NCI-H226 (cell line): ENCODE measurements at places on chromosomes 6 and 20.

GRCh38 chr6:51129043-51129442 is 310.4 kb downstream of the TFAP2B start:
- DNase-seq: no peak

DNA sequence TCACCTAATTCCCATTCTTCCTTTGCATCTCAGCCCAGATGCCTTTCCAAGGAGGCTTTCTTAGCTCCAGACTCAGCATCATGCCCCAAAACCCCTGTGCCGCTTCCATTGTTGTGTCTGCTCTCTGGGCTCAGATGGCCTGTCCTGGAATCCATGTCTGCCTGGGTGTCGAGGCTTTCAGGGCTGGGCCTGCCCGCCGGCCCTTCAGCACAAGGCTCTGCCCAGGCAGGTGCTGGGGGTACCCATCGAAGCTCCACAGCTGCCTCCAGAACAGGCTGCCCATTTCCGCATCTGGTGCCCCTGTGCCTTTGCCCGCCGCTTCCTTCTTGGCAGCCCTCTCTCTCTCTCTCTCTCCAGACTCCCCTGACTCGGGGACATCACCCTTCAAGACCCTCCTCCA is 1.2 kb downstream of the CPXM1 start:
- DNase-seq: no peak

DNA sequence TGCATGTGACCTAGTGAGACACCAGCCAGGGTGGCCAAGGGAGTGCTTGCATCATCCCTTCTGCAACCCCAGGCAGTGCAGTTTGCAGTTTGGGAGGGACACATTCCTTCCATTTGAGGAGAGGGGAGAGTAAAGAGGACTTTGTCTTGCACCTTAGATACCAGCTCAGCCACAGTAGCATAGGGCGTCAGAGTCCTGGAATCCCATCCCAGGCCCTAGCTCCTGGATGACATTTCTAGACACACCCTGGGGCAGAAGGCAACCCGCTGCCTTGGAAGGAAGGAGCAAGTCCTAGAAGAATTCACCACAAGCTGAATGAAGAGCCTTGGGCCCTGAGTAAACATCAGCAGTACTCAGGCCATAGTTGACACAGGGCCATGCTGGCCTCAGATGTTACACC is 680.4 kb upstream of the IMPG1 start:
- no peak for DNase-seq

DNA sequence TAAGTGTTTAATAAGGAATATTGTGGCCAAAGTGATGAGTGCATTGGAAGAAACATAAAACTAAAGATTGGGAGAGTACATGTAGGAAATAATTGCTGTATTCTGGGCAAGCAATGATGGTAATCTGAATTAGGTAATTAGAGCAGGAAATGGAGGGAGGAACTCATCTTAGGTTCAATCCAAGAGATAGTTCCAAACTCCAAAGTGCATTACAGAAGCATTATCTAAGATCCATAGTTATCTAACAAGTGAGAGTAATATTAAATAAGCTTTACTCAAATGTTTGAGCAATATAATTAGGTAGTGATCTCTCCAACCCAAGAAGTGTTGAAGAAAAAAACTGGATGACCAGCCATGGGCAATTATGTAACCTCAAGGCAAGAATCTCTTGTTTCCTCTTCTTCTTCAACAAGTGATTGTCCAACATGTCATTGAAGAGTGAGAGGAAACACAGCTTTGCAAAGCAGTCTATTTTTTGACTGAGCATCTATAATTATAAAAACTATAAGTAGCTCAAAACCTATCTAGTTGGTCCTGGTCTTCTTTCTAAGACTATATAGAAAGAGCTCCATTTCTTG is 181.2 kb upstream of the TNFAIP3 start:
- DNase-seq: no peak

GRCh38 chr6:27414996-27415395 is 26.4 kb downstream of the ZNF391 start:
- no peak for DNase-seq

DNA sequence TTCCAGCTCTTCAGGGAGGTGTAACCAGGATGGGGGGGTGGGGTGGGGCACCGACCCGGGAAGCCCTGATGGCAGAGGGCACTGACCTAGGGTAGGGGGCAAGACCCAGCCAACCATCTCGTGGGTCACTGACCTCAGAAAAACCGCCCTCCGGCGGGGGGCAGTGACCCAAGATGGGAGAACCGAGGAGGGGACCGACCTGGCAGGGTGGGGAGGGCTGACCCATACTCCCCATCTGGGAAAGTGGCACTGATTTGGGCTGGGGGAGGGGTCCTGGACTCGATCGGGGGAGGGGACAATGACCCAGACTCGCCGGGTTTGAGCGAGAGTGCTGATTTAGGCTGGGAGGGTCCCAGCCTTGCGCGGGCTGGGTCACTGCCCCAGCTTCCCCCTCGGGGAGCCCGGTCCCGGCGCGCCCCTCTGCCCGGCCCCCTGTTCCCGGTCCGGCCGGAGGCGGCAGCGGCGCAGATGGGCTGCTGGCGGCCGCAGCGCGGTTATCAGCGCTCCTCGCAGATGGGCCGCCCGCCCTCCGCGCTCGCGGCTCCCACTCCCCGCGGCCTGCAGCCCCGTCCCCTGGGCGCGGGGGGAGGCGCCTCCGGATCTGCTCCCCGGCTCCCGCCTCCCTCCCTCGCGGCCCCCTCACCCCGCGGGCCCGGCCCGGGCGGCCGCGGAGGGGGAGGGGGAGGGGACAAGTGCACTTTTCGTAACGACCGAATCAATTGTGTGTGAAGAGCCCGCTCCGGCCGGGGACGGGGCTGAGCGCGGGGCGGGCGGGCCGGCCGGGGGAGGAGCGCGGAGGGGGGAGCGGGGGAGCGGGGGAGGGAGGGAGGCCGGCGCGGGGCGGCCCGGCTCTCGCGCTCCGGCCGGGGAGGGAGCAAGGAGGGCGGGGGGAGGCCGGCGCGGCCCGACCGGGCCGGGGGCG is 2.2 kb downstream of the NOL4L start:
- peak; percentile 18 for DNase-seq

DNA sequence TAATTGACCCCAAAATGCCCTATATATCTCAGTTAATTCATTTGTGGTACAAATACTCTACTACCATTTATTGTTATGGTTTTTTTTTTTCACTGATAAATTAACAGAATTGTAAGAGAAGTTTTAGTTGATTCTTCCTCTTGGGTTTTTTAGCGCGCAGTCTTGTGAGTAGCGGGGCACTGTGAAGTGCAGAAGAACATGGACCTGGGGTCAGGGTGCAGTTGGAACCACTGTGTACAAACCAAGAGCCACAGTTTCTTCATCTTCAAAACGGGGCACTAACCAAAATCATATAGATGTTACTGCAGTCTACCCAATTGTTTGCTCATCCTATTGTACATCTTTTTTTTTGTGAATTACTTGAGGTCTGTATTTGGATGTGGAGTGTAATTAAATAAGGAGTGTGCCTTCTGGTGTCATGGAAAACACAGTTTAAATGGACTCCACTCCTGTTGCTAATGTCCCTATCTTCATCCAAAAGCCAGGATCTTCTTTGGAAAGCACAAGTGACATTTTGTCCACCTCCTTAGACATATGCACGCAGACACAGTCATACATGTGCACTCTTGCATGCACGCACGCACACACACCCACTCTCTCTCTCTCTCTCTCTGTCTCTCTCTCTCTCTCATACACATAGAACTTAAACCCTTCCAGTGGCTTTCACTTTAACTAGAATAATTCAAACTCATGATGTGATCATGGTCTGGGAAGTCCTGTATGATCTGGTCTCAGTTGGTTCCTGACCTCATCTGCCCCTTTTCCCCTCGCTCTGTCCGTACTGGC is 51.5 kb downstream of the AFDN start:
- no peak for DNase-seq

GRCh38 chr6:89840538-89840937 is 10.9 kb downstream of the CASP8AP2 start:
- peak; percentile 25 for DNase-seq

- DNase-seq: no peak
These were observed 180.6 kb downstream of the FOXA2 start for GRCh38 chr20:22403632-22404361.

DNA sequence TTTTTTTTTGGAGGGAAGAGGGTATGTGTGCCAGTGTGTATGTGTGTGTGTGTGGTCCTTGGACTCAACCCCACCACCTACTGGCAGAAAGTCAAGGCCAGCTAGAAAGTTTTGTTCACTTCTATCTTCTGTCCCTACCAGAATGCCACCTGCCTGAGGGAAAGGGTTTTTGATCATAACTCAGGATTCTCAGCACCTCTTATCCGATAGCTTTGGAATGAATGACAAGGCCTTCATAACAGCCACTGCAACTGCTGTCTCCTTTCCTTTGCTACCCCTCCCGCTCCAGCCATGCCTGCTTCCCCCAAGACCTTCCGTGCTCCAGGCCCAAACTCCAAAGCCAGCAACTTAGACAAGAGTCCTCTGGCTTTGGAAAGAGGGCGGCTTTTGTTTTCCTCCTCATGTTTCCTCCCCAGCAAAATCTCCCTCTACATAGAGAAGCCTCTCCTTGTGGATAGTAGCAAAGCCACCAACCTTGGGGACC is 18.7 kb downstream of the BTN3A1 start:
- no peak for DNase-seq

GRCh38 chr20:22449188-22449973 is 135.0 kb downstream of the FOXA2 start:
- DNase-seq: no peak

GRCh38 chr6:36853325-36853724 is 14.1 kb upstream of the CPNE5 start:
- peak; percentile 92 for DNase-seq

GRCh38 chr6:138596591-138596990 is 97.3 kb upstream of the NHSL1 start:
- no peak for DNase-seq

- DNase-seq: no peak
These were observed 16.2 kb downstream of the HMGN4 start for GRCh38 chr6:26554447-26554696.

DNA sequence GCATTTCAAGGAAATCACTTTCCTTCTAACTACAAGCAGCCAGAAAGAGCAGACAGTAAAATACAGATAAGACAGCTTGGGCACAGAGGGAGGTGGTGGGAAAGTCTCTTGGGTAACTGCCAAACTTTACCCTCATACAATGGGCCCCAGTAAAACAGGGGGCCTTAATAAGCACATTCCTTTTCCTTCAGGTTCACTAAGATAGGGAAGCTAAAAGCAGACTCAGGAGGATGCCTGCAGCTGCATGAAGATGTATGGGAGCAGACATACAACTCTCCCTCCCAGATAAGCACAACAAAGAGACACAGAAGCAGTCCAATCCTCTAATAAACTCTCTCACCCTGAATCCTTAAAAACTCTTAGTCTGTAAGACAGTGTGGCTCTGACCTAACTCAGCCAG is 49.0 kb downstream of the SIM1 start:
- no peak for DNase-seq

GRCh38 chr6:144284783-144285547 is at the start of gene UTRN:
UTRN (plus strand) TSS chr6:144285335; CDS start chr6:144291829, 6,494 bp downstream.
- DNase-seq: peak; percentile 93

- peak; percentile 85 for DNase-seq
These were observed 20.7 kb downstream of the FOXO3 start for GRCh38 chr6:108581237-108581931.

DNA sequence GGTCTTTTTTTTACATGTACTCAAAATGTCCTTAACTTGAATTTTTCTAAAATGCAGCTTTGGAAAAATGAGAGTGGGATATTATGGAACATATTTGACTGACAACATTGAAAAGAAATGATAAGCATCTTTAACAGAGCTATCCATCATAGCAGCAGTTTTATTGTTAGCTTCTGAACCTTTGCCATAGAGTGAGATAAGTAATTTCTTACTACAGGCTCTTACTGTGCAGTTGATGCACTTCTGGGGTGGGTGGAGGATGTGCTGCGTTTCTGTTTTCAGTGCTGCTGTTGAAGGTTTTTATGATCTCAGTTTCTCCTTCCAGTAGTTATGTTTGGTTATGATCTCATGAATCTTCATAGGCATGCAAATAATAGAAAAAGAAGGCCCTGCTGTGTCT is 267.0 kb downstream of the TMEM242 start:
- DNase-seq: no peak

- no peak for DNase-seq
These were observed 36.9 kb upstream of the NT5E start for GRCh38 chr6:85412911-85413430.

- no peak for DNase-seq
These were observed 253.0 kb downstream of the NKAIN2 start for GRCh38 chr6:124056407-124057334.

GRCh38 chr6:142551274-142551811 is 249.5 kb downstream of the ADGRG6 start:
- no peak for DNase-seq

DNA sequence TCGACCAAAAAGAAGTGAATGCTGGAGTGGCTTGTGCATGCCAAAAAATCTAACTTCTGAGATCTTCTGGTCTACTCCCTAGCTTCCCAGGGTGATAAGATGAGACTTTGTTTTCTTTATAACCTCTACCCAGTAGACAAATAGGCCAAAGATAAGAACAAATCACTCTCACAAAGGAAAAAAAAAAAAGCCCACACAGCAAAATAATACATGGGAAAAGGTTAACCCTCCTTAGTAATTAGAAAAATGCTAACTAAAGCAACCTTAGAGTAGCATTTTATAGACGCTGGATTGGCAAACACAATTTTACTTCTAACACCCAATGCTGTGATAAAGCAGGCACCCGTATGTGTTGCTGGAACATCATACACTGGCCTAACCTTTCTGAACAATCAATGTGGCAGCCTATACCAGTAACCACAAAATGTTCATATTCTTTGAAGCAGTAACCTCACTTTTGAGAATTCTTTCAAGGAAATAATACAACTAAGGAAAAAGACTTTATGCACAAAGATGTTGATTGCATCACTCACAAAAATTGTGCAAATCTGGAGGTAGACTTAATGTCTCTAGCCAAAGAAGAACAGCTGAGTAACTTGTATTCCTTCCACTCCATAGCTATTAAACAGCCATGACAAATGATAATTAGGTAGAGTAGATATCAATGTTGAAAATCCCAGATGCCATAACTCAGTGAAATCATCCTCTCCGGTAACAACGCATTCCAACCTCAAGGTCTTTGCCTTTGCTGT is 116.3 kb upstream of the QKI start:
- DNase-seq: peak; percentile 18

- DNase-seq: no peak
These were observed 10.3 kb upstream of the RNF24 start for GRCh38 chr20:4025679-4026078.

GRCh38 chr6:11535801-11536230 is 1.7 kb upstream of the TMEM170B start:
- peak; percentile 63 for DNase-seq

- no peak for DNase-seq
These were observed at the start of gene LAMA5 for GRCh38 chr20:62367136-62367632. LAMA5 (minus strand) TSS chr20:62367312; CDS start chr20:62367245, 67 bp downstream.

DNA sequence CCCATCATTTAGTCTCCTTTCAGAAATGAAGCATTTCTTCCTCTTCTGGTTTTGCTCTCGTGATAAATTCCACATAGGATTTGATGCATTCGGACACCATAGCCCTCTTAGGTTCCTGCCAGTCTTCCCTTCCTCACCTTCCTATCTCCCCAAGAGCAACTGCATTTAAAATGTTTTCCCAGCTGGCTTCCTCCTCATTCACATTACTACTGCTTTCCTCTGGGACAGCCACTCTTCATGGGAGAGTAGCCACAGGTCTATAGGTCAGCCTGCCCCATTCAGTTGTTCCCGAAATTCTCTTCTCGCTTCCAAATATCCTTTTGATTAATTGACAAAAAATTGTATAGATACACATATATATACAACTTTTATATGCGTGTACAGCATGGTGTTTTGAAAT is 214.2 kb upstream of the PDE10A start:
- DNase-seq: no peak
